ENCODE measurements at places on chromosomes 11 and 22. TPM values are rescaled to one million over a fixed set of nuclear protein-coding genes. Genes with fewer than 3 reads are reported as not detected.
A peak's percentile ranks its signal among the peaks of the same experiment; 100 is the strongest.

DNA sequence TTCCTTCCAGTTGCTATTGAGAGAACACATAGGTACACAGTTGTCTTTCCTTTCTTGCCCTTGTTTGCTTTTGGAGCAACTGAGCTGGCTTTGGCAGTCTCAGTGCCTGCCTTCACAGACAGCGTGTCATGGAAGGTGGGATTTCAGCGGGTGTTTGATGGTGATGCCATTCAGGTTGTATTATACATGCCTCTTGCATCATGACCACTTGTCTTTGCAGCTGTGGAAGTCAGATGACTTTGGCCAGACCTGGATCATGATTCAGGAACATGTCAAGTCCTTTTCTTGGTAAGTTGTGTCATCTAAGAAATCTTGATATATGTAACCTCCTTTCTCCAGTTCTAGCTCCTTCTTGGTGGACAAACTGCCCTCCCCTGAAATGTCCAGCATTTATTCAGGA, 37.1 kb upstream of the SORL1-AS1 start:
- no peak for DNase-seq

DNA sequence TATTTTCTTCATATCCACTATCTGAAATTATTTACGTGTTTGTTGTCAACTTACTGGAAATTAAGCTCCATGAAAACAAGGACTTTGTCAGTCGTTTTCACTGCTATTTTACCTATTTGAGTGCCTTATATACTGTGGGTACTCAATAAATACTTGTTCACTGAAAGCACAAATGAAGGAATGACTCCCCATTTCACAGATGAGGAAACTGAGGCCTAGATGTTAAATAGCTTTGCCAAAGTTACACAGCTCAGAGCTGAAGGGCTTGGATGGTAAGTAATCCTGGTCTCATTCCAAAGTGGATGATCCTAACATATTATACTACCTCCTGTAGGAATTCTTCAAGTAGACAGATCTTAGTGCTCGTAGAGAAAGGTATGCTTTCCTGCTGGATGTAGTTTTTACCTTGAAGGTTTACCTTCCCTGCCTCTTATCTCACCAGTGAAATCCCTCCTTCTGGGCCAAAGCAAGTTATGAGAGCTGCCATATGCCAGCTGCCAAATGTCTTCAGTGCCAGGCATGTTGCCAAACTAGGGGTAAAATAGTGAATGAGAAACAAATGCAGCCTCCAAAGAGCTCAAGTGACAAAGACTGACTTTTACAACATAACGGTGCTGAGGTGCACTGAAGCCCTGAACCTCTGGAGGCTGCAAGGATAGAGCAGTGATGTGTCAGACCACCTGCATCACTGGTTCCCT, 129.7 kb downstream of the TRIM44 start:
- DNase-seq = no peak

Gene THYN1
- 51.9 TPM for total RNA-seq

DNA sequence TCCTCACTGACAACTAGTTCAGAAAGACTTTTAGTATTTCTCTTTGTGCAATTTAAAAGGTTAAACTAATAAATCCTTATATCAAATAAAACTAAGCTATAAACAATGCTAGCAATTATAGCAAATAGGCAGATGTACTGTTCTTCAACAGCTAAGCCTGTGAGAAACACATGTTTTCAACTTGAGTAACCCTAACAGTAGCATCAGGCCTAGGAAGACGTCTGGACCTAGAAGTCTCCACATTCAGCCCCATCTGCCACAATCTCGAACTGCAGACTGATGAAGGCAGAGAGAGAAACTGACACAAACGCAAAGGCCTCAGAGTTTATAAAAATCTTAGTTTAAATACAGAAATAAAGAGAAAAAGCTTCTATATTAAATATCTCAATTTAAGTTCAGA, 2.5 kb downstream of the ST13 start:
- no peak for DNase-seq

Gene BSX
- total RNA-seq = not detected

Gene RPUSD4
- 31.4 TPM for total RNA-seq

Gene OR4X2
- not detected for total RNA-seq

Gene CARD16
- total RNA-seq = 7.9 TPM

- no peak for DNase-seq
These were observed 54.7 kb downstream of the PHF21B start for GRCh38 chr22:44955102-44955501.

Gene MMP13
- not detected for total RNA-seq

Gene TEAD1
- total RNA-seq = 69.2 TPM

- DNase-seq = no peak
These were observed 826 bp upstream of the PTPRJ start for GRCh38 chr11:47979378-47980087.

GRCh38 chr11:102626676-102627075, 1.5 kb upstream of the MMP20 start:
- peak; percentile 47 for DNase-seq

Gene SCN2B
- total RNA-seq = under 0.01 TPM

GRCh38 chr11:80520507-80520887, 1079.7 kb upstream of the TENM4 start:
- DNase-seq = no peak

DNA sequence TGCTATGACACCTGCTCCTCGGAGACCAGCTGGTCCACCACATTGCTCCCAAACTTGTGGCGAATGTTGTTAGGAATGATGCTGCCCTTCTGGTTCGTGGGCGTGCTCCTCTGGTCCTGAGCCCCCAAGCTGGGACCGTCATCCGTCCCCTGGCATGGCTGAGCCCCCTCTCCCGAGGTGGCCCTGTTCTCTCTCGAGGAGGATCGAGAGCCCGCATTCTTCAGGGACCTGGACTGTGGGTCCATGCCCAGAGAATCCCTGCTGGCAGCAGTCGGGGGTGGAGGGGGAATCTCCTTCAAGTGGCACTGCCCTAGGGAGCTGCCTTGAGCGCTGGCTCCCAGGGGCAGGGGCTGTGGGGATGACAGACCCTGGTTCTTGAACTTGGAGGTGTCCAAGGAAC, 17.4 kb downstream of the TST start:
- DNase-seq = no peak

- peak; percentile 82 for DNase-seq
These were observed 88.6 kb downstream of the SNX19 start for GRCh38 chr11:130827451-130828377.

GRCh38 chr22:27179161-27179560, 521.8 kb downstream of the MIAT start:
- no peak for DNase-seq

- no peak for DNase-seq
These were observed 38.6 kb upstream of the LMO2 start for GRCh38 chr11:33930317-33931021.

Gene GAL
- total RNA-seq = not detected

- DNase-seq = peak; percentile 88
These were observed 93.8 kb upstream of the BLID start for GRCh38 chr11:122209619-122210366.

Gene JOSD1
- 32.5 TPM for total RNA-seq

DNA sequence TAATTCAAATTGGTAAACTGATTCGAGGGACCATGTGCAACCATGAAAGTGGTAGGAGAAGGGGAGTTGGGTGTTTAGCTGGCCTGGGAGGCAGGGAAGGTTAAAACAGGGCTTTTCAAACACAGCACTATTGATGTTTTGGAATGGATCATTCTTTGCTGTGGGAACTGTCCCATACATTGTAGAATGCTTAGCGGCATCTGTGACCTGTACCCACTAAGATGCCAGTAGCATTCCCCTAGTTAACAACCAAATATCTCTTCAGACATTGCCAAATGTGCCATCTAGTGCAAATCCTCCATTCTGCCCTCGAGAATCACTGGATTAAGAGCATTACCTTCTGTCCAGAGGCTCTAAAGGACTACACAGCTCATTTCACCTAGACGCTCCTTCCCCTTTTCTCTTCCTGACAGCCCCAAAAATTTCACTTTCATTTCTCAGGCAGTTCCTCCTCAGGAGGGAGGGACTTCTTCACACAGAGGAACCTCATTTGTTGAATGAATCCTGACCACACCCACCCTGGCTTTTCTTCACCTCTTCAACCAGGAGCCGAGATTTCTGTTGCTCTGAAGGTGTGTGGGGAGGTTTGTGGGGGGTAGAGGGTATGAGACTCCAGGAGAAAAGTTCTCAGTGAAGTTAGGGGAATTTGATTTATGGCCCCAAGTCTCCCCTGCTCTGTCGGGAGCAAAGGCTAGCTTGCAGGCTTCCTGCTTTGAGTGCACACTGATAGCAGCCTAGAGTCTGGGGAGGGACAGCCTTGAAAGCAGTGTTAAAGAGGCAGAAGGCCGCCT, at the start of gene TRIM34:
Gene TRIM34 (plus strand): TSS at position 513 of the 791 bp plus-strand sequence. CDS start 7,331 bp downstream, outside the sequence.
- peak; percentile 62 for DNase-seq

DNA sequence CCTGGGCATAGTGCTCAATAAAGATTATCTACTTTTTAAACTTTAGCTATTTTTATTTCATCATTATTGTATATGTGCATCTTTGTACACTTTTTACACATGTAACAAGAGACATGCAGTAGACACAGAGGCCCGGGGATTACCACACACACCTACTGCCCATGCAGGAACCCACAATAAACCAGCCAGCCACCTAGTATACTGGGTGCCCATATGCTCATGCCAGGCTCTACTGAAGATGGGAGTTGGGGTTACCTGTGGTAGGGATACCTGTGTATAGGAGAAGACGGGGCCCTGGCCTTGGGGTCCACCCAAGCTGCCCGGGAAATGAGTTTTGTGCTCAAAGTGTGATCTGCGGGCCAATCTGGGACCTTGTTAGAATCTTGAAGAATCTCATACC, 31.2 kb upstream of the P2RY2 start:
- DNase-seq = no peak

Gene LDHAL6A
- total RNA-seq = not detected

- DNase-seq = no peak
These were observed 4.9 kb downstream of the EML3 start for GRCh38 chr11:62607714-62608113.

- no peak for DNase-seq
These were observed 1.1 kb upstream of the MRGPRX4 start for GRCh38 chr11:18171377-18172000.

GRCh38 chr11:99968336-99968735, 718.8 kb upstream of the ARHGAP42 start:
- DNase-seq = no peak

DNA sequence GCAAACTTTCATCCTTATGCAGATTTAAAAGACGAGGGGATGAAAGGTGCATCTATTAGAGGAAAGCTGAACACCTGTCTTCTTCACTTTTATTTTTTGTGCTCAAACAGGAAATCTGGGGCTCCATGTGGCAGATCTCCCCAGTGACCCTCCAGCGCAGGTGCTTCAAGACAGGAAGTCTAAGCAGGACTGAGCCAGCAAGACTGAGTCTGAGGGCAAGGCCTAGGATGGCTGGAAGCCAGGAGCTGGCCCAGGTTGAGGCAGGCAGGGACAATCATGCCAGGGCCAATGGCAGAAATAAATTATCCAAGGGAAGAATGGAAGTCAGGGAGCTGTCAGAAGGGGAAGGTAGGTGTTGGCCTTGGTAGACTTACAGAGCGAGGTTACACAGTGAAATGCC, 101.1 kb upstream of the SPON1 start:
- DNase-seq = no peak

GRCh38 chr11:121137005-121137404, 36.0 kb downstream of the TECTA start:
- DNase-seq = no peak

Gene TENM4
- total RNA-seq = 9.0 TPM

GRCh38 chr22:45718391-45718790, 46.8 kb downstream of the ATXN10 start:
- no peak for DNase-seq

DNA sequence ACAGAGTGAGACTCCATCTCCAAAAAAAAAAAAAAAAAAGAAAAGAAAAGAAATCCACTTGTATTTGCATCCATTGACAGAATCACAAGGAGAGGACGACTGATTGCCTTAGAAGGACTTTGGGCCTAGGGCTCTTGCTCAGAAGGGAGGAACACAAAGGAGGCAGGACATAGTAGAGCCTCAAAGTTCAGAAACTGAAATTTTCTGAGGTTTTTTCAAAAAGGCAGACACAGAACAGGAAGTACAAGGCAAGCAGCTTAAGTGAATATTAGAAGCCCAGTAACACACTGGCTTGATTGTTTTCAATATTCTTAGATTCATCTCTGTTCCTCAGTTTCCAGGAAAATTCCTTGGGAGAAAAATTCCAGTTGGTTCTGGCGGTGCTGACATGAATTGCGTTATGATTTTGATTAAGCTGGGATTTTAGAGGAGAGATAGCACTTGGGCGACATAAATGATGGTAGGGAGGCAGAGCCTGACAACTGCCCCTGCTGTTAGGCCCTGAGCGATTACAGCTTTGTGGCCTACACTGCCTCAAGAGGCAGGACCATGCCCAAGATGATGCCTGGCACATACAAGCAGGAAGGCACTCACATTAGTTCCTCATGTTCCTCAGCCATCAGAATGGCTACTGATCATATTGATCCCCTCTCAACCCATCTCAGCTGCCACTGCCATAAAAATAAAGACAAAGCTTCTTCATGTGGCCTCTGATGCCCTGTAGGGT, 15.3 kb downstream of the CLPB start:
- no peak for DNase-seq

DNA sequence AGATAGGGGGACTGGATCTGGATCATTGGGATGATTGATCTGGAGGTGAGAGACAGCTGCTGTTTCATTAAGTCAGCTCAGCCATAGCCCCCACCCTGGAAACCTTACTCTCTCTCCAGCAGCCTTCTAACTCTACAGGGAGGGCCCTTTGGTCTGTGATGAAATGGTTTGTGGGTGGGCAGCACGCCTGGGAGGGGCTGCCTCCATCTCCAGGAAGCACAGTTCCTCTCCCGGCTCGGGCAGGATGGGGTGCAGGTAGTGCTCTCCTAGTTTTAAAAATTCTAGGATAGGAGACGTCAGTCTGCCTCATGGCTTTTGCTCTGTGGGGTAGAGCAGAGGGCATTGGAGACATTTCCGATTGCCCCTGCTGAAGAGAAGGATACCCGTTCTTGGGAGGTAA, 89.7 kb downstream of the CEP164 start:
- DNase-seq = no peak

DNA sequence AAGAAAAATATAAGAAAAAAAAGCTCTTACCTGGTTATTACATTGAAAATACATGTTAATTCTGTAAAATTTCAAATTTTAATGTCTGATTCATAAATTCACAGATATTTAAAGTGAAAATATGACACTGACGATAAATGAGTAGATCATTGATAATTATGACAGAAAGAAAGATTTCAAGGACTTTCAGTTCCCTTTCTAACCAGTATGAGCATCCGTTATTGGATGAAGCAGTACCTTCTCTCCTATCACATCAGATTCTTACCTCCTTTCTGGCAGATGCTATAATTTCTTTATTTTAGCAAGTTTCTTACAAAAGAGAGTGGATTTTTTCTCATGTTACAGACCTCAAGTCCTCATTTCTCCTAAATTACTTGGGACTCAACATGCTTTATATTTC, 847.3 kb downstream of the JRKL start:
- DNase-seq = no peak

Gene FGF4
- not detected for total RNA-seq
